ENCODE measurements at places on chromosomes 13 and 19. TPM values are rescaled to one million over a fixed set of nuclear protein-coding genes. Genes with fewer than 3 reads are reported as not detected.

- DNase-seq = no peak
Observed at GRCh38 chr13:107450931-107451330, 764.4 kb downstream of the LIG4 start.

DNA sequence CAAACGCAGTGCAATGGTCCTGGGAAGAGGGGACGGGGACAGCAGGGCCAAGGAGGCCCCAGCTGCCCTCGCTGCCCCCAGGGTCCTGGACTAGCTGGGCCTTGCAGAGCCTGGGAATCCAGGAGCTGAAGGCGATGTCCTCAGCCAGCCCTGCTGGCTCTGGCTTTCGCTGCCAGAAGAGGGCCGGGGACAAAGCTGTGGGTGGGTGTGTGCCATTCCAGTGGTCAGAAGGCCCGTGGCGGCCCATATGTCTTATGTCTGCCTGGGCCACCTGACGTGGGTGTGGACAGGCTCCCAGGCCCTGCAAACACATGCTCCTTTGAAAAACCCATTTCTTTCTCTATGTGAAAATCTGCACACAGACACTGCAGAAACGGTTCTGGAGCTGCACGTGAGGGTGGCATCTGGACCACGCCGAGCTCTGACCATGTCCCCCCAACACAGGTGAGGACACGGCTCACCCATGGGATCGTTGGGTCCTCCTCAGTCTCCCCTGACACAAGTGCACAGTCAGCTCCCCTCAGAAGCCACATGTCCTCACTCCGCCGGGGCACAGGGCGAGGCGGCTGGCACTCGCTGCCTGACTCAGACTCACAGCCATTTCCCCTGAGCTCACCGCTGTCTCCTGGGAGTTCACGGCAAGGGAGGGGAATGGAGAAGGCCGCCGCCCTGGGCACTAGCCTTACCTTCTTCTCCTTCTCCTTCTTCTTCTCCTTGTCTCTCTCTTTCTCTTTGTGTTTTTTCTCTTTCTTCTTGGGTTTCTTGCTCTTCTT, 16.9 kb downstream of the IZUMO4 start:
- no peak for DNase-seq

DNA sequence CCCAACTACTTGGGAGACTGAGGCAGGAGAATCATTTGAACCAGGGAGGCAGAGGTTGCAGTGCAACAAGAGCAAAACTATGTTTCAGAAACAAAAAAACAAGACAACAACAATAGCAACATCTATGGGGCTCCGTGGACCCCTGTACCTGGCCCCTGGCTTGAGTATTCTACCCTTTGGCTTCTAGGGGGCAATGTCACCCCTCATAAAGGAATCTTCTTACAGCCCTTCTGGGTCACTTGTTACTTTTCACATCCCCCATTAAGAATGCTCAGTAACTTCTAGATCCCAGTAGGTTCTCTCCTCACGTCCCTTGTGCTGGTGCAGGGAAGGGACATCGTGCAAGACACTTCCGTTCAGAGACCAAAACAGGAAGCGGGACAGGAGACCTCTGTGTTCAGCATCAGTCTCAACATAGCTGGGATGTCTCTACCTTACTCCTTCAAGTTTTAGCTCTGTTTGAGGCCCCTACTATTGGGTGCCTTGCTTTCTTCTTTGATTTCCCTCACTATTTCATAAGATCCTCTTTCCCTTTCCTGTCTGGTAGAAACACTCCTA, 218.1 kb upstream of the ARGLU1 start:
- no peak for DNase-seq

- DNase-seq = no peak
Observed at GRCh38 chr13:48843630-48844380, 131.9 kb upstream of the FNDC3A start.

ENOX1 gene
- 3.7 TPM for total RNA-seq

- no peak for DNase-seq
Observed at GRCh38 chr13:39054112-39054511, 15.9 kb downstream of the NHLRC3 start.

- no peak for DNase-seq
Observed at GRCh38 chr19:24032651-24033050, 54.3 kb upstream of the ZNF254 start.

Data from HFFc6 (cell line).